ENCODE measurements at places on chromosomes 3 and 15.

- no peak for DNase-seq
Observed at GRCh38 chr3:57586778-57587177, 10.4 kb downstream of the ARF4 start.

GRCh38 chr15:95024351-95024750 is 793.0 kb downstream of the MCTP2 start:
- DNase-seq, result peak; percentile 7

- DNase-seq, result no peak
Observed at GRCh38 chr3:181917027-181917426, 205.3 kb downstream of the SOX2 start.

GRCh38 chr3:177463863-177464262 is 266.6 kb upstream of the TBL1XR1 start:
- no peak for DNase-seq

Data from AG04450 (cell line).